Cerebellum (tissue), 4 donors: ENCODE measurements at places on chromosomes 12 and 14. TPM values are rescaled to one million over a fixed set of nuclear protein-coding genes. Genes with fewer than 3 reads are reported as not detected.

- DNase-seq, result no peak
Observed at GRCh38 chr12:79453820-79454219, 236.9 kb downstream of the PAWR start.

DNA sequence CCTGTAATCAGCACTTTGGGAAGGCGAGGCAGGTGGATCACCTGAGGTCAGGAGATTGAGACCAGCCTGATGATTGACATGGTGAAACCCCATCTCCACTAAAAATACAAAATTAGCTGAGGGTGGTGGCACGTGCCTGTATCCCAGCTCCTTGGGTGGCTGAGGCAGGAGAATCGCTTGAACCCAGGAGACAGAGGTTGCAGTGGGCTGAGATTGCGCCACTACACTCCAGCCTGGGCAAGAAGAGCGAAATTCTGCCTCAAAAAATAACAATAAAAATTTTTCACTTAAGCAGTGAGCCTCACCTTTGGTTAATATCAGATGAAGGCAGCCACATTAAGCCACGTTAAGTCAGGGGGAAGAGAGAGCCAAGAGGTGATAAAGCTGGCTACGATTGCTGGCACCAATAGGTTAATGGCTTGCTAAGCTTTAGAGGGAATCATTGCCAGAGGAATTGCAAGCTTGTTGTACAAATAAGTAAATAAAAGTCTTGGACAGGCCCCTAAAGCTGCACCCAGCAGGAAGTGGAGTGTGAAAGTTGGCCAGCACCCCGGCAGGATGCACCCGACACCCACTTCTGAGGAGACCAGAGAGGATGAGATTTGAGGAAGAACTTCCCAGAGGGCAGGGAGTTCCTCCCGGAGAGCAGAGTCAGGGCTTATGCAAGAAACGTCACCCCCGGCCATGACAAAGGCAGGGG, 41.3 kb upstream of the TESC start:
- DNase-seq, result no peak

- no peak for DNase-seq
Observed at GRCh38 chr14:38611928-38612327, 356.0 kb upstream of the CLEC14A start.

GRCh38 chr14:78341827-78342389, 171.7 kb downstream of the NRXN3 start:
- no peak for DNase-seq

DNA sequence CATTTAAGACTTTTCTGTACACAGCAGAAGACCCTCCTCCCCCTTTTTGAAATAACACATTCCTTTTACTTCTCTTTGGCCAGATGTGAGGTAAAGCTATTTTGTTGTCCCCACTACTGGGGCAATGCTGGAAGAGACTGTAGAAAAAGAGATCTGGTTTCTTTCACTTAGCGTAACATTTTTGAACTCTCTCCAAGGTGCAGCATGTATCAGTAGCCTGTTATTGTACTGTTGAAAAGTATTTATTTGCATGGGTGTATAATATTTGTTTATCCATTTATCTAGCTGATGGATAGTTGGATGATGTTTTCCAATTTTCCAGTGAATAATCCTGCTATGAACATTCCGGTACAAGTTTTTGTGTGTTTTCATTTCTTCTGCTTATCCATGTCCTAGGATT, 335.2 kb downstream of the SOX5 start:
- no peak for DNase-seq

GRCh38 chr14:94602722-94603121, 9.5 kb upstream of the SERPINA3 start:
- no peak for DNase-seq

- DNase-seq, result no peak
Observed at GRCh38 chr12:9634969-9635754, 27.4 kb upstream of the KLRB1 start.

Gene GLS2
- total RNA-seq, result 6.1 TPM

- DNase-seq, result peak; percentile 60
Observed at GRCh38 chr12:113232840-113233585, 11.7 kb downstream of the TPCN1 start.

GRCh38 chr12:124109760-124110159, 136.7 kb downstream of the ZNF664 start:
- no peak for DNase-seq

DNA sequence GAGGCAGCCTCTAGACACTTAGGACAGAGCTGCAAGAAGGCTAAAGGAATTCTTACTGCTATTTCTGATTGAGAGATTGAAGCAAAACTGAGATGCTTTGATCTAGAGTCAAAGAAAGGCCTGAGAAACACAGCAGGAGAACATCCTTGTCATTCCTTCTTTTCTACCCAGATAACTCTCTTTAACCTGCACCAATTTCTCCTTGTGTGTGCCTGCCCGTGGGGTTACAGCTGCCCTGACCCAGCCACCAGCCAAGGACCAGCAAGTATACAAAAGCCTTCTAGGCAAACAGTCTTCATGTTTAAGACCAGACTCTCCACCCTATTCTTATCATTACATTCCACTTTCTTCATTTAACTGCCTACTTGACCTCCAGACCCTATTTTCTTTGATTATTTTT, 81.7 kb upstream of the PRB2 start:
- DNase-seq, result no peak

- no peak for DNase-seq
Observed at GRCh38 chr14:105292826-105293711, 7.7 kb downstream of the BRF1 start.

DNA sequence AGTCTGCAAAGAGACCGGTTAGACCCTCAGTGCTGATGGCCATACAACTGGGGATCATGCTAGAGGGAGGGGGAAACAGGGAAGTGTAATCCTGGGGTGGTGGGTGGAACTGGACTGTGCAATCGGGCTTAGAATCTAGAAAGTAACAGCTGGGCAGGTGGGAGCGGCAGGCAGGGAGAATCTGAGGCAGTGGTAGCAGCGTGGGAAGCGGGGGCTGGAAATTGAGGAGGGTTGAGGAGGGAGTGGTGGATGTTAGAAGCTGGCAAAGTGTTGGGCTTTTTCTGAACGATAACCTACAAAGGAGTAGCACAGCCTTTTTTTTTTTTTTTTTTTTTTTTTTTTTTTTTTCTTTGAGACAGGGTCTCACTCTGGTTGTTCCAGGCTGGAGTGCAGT, 3.1 kb upstream of the IGFBP6 start:
- no peak for DNase-seq

Gene RNF212B
- total RNA-seq, result not detected

DNA sequence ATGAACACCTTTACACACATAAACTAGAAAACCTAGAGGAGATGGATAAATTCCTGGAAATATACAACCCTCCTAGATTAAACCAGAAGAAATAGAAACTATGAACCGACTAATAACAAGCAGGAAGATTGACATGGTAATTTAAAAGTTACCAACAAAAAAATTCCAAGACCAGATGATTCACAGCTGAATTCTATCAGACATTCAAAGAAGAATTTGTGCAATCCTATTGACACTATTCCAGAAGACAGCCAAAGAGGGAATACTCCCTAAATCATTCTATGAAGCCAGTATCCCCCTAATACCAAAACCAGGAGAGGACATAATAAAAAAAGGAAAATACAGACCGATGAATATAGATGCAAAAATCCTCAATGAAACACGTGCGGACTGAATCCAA, 102.6 kb upstream of the KRR1 start:
- no peak for DNase-seq

Gene MLH3
- total RNA-seq, result 45.9 TPM

GRCh38 chr12:118136559-118137003, 657 bp downstream of the PEBP1 start:
- DNase-seq, result peak; percentile 48

Gene PRH2
- 0.64 TPM for total RNA-seq

Gene ANO2
- 17.1 TPM for total RNA-seq

Gene MED6
- total RNA-seq, result 59.7 TPM

- peak; percentile 31 for DNase-seq
Observed at GRCh38 chr12:56724701-56724971, 463 bp downstream of the NACA start.

DNA sequence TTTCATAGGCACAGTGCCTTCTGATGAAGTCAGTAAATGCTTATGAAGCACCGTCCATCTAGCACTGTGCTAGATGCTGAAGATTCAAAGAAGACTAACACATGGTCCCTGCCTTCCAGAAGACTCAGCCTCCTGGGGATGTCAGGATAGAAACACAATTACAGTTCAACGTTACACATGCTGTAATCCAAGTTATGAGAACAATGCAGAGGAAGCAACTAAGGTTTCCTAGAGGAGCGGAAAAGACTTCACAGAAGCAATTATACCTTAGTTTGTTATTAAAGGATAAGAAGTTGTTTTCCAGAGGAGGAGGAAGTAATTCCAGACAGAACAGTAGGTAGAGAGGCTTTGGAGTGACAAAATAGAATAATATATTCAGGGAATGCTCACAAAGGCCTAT, 66.9 kb upstream of the FGD4 start:
- DNase-seq, result no peak

GRCh38 chr14:104927432-104927816, 2.7 kb downstream of the PLD4 start:
- DNase-seq, result peak; percentile 1

GRCh38 chr12:106205208-106206069, 42.4 kb downstream of the CKAP4 start:
- DNase-seq, result peak; percentile 29

- DNase-seq, result no peak
Observed at GRCh38 chr14:83280719-83281118, 1747.1 kb upstream of the SEL1L start.

Gene ZNF268
- 37.4 TPM for total RNA-seq

Gene KRT72
- total RNA-seq, result not detected

- DNase-seq, result no peak
Observed at GRCh38 chr12:102735104-102735503, 181.9 kb downstream of the PAH start.

Gene IFI27
- 5.6 TPM for total RNA-seq

Gene SIX1
- total RNA-seq, result 0.36 TPM

Gene COX8C
- total RNA-seq, result not detected

DNA sequence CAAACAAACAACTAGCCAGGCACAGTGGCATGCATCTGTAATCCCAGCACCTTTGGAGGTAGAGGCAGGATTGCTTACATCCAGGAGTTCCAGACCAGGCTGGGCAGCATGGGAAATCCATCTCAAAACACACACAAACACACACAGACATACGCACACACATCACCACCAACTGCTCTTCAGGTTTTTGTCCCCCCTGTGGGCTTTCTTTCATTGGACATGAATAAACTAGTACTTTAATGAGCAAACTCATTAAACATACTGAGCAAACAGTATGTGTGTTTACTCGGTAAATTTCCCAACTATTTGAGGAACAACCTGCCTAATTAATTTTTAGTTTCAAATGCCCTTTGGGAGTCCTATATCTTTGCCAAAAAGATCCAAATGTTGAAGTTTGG, 10.1 kb upstream of the RASSF3 start:
- no peak for DNase-seq

Gene ACSM4
- total RNA-seq, result not detected

DNA sequence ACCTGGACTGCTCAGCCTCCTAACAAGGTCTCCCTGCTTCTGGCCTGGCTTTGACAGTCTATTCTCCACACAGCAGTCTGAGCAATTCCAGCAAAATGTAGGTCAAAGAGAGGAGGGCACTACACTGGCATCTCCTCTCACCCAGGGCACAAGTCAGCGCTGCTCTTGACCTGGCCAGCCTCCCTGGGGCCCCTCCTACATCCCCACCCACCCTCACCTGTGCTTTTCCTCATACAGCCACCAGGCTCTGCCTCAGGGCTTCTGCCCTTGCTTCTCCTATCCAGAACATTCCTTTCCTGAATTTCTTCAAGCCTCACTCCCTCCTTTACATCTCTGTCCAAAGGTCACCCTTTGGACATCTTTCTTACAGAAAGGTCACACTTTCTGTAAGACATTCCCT, 33.7 kb downstream of the GALNT4 start:
- no peak for DNase-seq

DNA sequence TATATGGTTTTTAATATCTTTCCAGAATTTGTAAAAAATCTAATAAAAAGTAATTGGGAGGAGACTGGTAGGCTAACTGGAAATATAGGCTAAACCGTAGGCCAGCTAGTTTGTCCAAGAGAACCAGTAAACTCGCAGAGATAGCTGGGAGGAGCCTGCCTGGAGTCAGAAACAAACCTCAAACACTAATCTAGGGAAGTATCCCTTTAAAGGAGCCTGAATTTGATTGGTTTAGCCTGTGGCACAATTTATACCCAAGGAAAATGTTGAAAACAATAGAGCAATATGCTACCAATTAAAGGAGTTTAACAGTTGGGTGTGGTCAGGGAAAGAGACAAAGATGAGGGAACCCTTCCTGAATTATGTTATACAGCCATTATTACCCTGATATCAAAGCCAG, 109.6 kb downstream of the EML5 start:
- DNase-seq, result no peak

DNA sequence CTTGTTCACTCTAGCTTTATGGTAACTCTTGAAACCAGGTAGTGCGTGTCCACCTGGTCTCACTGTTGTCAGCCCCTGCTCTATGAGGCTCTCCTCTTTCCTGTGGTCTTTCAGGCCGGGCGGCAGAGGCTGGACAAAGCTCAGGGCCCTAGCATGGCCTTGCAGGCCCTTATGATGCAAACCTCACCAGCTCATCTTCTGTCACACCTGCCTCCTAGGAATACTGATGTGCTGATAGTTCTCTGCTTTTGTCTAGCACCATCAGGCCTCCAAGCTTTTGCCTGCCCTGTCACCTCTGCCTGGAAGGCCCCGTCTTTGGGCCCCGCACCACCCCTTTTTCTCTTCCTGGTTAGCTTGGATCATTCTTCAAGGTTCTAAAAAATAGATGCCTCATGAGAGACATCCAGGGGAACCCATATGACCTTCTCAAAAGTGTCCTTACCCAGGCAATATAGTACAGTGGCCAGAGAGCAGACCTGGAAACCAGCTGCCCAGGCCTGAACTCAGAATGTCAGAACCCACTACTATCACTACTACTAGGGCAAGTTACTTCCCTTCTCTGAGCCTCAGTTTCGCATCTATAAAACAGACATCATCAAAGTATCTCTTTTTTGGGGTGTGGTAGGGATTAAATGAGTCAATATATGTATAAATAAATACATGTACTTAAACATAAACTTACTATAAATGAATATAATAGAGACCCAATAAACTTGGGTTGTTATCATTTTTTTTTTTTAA, 91.7 kb downstream of the ZFP36L1 start:
- DNase-seq, result no peak

Gene RNFT2
- total RNA-seq, result 42.1 TPM

- DNase-seq, result peak; percentile 15
Observed at GRCh38 chr12:107317751-107318555, 224.6 kb upstream of the CRY1 start.

DNA sequence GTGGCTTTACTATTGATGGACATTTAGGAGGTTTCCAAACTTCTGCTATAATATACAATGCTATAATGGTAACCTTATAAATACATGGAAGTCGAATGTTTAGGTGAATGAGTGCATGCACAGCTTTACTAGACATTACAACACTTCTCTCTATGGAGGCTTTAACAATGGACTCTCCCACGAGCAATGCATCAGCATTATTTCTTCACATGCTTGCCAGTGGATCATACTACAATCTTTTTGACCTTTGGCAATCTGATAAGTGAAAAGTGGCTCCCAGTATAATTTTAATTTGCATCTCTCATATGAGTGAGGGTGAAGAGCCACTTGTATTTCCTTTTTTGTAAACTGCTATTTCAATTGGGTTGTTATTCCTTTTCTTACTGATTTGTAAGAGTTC, 18.2 kb downstream of the RDH12 start:
- DNase-seq, result no peak

GRCh38 chr12:65634626-65635331, 189.5 kb upstream of the HMGA2 start:
- no peak for DNase-seq
